Activated CD4-positive, alpha-beta memory T cell treated with anti-CD3 and anti-CD28 coated beads for 36 hours (primary cell): ENCODE measurements at places on chromosomes 6 and 20.

- no peak for DNase-seq
These were observed 12.8 kb upstream of the CCDC167 start for GRCh38 chr6:37512400-37513011.

- no peak for DNase-seq
These were observed 111.7 kb downstream of the TNFRSF21 start for GRCh38 chr6:47197682-47198640.

DNA sequence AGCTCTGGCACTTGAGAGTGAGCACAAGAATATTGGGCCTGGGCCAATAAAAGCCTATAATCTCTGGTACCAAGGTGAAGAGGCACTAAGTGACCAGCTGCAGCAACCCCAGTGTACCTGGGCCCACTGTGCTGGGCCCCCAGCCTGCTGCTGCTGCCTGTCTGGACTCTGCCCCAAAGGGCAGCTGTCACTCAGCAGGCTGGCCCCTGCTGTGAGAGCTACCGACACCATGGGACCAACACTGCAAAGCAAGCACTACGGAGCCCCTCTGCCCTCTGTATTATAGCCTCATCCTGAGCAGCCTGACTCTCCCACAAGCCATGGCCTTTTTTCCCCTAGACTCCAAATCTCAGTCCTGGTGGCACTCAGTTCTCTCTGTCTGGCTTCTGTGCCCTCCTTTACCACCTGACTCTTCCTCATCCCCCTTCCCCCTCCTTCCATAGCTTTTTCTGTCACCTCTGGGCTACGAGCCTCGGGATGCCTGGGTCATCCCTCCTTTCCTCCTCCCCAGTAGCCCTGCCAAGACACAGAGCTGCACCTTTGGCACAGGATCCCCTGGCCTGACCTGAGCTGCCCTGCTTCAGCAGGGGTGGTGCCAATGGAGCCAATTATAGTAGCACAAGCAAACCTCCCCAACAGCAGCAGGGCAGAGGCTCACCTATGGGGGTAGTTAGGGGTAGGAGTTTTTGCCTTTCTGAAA, 14.2 kb downstream of the RRP36 start:
- no peak for DNase-seq

DNA sequence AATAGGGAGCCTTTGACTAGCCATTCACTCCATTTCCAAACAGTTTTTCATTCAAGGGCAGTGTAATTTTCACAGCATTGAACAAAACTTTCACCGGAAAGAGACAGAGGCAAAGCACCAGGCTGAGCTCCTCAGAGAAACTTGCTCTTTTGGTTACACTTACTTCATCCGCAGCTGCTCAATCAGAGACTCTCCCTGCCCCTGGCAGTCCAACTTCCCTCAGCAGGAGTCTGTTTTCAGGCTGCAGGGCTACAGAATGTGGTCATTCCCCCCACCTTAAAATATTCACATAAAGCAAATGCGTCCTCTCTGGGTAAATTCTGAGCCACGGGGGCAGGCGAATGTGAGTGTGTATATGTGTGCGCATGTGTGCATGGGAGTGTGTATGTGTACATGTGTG, 70.0 kb upstream of the ZNF133 start:
- no peak for DNase-seq

DNA sequence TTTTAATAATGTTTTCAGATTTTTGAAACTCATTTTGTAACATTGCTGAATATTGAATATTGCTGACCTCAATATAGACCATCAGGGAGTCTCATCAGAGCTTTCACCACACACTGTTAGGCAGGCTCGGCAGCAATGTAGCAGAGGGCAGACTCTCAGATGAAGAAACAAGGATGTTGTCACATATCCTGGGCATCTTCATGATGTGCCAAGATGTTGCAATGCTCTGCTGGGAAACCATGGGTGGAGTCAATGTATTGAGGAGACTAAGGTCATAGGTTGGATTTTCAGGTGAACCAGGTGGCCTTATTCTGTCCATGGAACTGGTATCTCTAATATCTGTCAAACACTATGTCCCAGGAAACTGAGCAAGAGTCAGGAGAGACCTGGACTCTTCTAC, 27.3 kb downstream of the NR2E1 start:
- no peak for DNase-seq

GRCh38 chr20:4770026-4770425, 48.3 kb downstream of the PRND start:
- DNase-seq, result no peak

- peak; percentile 90 for DNase-seq
These were observed 20.4 kb downstream of the HLA-G start for GRCh38 chr6:29847871-29848630.

DNA sequence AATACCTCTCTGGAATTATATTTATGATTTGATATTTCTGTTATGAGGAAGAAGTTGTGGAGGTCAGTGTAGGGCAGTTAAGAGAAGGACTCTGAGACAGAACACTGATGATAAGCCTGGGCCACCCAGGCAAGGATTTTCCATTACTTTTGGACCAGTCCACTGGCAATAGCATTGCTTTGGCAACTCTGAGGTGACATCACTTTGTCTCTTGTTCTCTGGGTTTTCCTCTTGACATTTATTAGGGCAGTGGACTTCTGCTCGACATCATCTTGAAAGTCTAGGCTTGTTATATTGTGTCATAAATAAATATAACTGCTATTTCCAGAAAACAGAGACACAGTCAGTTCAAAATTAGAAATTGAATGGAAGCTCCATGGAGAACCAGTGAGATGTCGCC, 268.0 kb downstream of the SMOC2 start:
- DNase-seq, result no peak

DNA sequence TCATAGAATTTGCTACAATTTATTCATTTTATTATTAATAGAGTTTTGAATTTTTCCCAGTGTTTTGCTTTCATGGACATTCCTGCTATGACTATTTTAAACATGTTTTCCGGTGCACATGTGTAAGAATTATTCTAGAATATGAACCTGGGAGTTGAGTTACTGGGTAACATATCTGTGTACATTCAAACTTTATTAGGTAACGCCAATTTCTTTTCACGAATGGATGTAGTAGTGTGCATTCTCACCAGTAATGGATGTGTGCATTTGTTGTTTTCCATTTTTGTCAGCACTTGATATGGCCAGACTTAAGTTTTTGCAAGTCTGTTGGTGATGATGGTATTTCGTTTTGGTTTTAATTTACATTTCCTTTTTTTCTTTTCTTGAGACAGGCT, 118.8 kb downstream of the CDKAL1 start:
- no peak for DNase-seq

GRCh38 chr6:168054765-168055560, 24.0 kb downstream of the FRMD1 start:
- DNase-seq, result no peak

GRCh38 chr20:19510611-19511010, 247.4 kb upstream of the RIN2 start:
- no peak for DNase-seq

GRCh38 chr20:44683263-44684046, 31.7 kb upstream of the CCN5 start:
- DNase-seq, result peak; percentile 58
